ENCODE measurements at places on chromosomes 4 and X.

GRCh38 chr4:121484633-121485032 is 103.8 kb upstream of the QRFPR start:
- DNase-seq: peak; percentile 70

GRCh38 chr4:53487766-53488165 is 103.5 kb downstream of the LNX1 start:
- DNase-seq: no peak

DNA sequence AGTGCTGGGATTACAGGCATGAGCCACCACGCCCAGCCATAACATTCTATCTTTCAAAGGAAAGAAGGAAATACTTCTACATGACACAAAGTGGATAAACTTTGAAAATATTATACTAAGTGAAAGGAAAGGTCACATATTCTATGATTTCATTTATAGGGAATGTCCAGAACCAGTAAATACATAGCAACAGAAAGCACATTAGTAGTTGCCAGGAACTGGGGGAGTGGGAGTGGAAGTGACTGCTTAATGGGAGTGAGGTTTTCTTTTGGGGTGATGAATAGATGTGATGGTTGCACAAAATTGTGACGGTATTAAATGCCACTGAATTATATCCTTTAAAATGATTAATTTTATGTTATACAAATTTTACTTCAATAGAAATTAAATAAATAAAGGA is 95.7 kb upstream of the IL15 start:
- no peak for DNase-seq

GRCh38 chr4:2954358-2955185 is 8.6 kb downstream of the NOP14 start:
- no peak for DNase-seq

- DNase-seq: peak; percentile 71
Measured at GRCh38 chr4:173538148-173538908, 8.3 kb upstream of the HAND2 start.

GRCh38 chr4:153741541-153741940 is 18.3 kb downstream of the RNF175 start:
- DNase-seq: no peak

- DNase-seq: no peak
Measured at GRCh38 chrX:48689208-48689920, 5.8 kb downstream of the WAS start.

DNA sequence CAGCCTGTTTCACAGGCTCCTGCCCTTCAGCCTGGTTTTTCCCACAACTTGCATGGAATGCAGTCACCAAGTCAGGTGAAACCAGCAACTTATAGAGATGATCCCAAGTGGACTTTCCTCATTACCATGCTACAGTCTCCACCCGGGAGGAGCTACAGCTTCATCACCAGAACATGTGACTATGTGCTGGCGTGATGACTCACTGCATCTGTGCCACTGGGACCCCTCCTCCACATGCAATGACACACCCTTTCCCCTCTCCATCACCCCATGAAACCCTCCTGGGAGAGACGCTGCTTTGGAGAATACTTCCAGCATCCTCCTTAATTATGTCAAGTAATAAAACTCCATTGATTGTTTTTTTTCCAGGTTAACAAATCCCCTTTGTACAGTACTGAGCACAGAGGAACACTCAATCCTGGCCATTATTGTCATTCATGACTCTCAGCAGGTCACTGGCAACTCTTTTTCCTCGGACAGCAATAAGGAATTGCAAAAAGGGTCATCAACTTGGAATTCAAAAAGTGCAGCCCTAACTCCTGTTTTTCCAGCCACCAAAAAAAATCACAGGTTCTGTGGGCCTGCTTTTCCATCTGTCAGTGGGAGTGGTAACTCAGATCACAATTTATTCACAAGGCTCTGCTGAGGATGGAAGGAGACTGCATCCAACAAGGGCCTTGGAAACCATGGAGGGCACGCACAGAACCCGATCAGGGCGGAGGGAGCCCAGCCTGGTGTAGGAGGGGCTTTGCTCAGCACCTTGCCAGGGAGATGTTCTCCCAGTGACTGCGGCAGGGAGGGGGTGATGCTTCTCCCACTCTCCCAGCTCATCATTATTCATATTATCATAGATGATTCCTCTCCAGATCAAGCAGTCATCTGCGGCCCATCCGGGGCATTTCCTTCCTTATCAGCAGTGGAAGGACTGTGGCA is 17.4 kb downstream of the QDPR start:
- DNase-seq: peak; percentile 52

- no peak for DNase-seq
Measured at GRCh38 chr4:55447108-55447708, 51.5 kb downstream of the TMEM165 start.

- DNase-seq: peak; percentile 39
Measured at GRCh38 chr4:14345356-14345775, 656.9 kb upstream of the CPEB2 start.

- no peak for DNase-seq
Measured at GRCh38 chrX:100700809-100701208, 31.1 kb downstream of the SYTL4 start.

DNA sequence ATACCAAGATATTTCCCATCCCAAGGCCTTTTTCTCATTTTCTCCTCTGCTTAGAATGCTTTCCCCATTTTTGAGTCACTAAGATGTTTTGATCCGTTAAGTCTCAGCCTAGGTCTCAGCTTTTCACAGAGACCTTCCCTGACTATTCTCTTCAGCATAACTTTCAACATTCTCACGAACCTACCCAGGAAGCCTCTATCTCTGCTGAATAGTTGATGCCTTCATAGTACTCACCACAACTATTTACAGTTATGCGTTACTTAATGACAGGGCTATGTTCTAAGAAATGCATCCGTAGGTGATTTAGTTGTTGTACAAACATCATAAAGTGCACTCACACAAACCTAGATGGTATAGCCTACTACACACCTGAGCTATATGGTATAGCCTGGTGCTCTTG is 64.5 kb downstream of the ARL9 start:
- DNase-seq: no peak

DNA sequence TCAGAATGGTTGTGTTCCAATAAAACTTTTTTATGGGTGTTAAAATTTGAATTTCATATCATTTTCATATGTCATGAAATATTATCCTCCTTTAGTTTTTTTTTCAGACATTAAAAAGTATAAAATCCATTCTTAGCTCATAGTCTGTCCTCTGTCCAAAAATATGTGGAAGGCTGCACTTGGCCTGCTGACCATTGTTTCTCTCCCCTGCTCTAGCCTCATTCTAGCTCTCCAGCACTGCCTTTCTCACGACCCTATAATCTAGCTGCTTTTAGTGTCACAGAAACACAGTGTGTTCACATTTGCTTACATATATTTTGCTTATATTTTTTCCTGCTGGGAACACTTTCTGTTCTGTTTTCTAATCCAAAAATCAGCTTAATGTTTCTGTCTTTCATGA is 165.0 kb upstream of the ANK2 start:
- DNase-seq: no peak

- no peak for DNase-seq
Measured at GRCh38 chrX:1430451-1430850, 22.3 kb downstream of the ASMTL start.

DNA sequence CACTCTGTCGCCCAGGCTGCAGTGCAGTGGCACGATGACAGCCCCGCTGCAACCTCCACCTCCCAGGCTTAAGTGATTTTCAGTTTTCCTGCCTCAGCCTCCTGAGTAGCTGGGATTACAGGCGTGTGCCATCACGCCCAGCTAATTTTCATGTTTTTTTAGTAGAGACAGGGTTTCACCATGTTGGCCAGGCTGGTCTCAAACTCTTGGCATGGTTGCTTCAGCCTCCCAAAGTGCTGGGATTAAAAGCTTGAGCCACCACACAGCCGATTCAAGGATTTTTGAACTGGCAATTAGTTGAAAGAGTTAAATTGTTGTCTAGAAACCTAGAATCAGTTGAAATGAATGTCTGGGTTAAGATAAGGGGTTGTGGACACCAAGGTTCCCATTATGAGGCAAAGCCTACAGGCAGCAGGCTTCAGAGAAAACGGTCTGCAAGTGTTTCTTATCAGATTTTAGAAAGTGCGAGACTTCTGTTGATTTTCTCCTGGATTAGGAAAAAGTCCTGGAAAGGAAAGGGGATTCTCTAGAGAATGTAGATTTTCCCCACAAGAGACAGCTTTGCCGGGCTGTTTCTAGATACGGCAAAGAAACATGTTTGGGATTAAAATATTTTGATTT is 8.3 kb upstream of the CCNI start:
- DNase-seq: no peak

DNA sequence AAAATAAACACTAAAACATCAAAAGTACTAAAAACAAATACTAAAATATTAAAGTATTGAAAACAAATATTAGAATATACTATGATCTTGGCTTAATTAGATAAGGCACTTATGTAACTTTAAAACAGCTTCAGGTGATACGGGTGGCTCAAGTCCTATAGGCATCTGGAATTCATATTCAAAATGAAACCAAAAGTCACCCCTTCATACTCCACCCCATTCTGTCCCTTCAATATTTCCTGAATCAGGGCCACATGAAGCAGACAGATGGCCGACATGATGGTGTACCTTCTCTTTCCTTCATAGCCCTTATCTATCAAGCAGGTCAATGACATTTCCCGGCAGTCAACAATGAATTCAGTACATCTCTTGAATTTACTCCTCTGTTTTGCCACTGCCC is 71.9 kb upstream of the MAGEB10 start:
- no peak for DNase-seq

- no peak for DNase-seq
Measured at GRCh38 chr4:5664778-5665177, 43.6 kb downstream of the EVC2 start.

GRCh38 chr4:146834263-146835034 is 111.2 kb downstream of the TTC29 start:
- no peak for DNase-seq

- no peak for DNase-seq
Measured at GRCh38 chr4:55763996-55764395, 55.6 kb upstream of the EXOC1L start.

GRCh38 chr4:174983128-174983750 is 65.1 kb downstream of the ADAM29 start:
- no peak for DNase-seq

GRCh38 chr4:130183096-130183495 is 1087.1 kb downstream of the C4orf33 start:
- no peak for DNase-seq

DNA sequence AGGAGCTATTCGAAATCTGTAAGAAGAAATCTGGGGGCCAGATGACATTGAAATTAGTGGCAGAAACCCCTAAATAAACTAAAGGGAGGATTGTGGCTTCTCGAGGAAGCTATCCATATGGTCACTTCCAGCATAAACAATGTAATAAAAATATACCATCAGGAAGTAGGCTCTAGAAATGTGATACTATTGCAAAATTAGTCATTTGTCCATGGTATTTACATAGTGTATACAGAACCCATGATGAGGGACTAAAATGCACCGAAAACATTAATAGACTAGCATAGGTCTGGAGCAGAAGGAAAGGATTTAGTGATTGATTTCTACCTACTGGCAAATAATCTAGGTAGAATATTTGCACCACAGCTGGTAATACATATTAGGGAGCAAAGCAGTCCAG is 1344.0 kb downstream of the FSTL5 start:
- no peak for DNase-seq

DNA sequence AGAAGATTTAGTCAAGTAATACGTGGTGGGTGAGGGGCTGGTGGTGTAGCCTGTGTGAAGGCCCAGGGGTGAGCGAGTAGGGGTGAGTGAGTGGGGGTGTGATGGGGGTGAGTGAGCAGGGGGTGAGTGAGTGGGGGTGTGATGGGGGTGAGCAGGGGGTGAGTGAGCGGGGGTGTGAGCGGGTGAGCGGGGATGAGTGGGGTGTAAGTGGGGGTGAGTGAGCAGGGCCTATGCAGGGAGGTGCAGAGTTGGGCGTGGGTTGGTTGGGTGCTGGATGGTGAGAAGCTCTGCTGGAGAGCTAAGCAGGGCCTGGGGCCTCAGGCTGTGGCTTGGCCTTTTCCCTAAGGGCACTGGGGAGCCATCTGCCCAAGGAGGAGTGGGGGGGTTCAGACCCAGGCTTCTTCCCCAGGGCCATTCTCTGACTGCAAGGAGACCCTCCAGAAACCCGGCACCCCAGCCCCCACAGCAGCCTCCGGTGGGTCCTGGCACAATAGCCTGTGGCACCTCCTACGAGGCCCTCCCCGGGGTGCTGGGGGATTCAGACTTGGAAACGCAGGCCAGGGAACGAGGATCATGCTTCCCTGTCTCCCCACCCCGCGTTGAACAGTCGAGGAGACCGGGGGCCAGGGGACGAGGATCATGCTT is 30.4 kb downstream of the SH3TC1 start:
- no peak for DNase-seq

- DNase-seq: no peak
Measured at GRCh38 chr4:8171984-8172924, 13.6 kb upstream of the ABLIM2 start.

- DNase-seq: no peak
Measured at GRCh38 chr4:8110071-8110986, 48.3 kb downstream of the ABLIM2 start.

DNA sequence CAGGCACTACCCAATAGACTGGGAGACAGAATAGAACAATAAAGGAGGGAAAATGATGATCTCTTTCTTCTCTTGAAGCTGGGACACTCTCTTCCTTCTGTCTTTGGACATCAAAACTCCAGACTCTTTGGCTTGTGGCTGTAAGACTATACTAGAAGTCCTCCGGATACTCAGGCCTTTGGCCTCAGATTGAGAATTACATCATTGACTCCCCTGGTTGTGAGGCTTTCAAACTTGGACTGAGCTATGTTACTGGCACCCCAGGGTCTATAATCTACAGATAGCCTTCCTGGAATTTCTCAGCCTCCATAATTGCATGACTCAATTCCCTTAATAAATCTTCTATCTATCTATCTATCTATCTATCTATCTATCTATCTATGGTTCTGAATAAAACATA is 294.2 kb upstream of the CT83 start:
- DNase-seq: no peak

DNA sequence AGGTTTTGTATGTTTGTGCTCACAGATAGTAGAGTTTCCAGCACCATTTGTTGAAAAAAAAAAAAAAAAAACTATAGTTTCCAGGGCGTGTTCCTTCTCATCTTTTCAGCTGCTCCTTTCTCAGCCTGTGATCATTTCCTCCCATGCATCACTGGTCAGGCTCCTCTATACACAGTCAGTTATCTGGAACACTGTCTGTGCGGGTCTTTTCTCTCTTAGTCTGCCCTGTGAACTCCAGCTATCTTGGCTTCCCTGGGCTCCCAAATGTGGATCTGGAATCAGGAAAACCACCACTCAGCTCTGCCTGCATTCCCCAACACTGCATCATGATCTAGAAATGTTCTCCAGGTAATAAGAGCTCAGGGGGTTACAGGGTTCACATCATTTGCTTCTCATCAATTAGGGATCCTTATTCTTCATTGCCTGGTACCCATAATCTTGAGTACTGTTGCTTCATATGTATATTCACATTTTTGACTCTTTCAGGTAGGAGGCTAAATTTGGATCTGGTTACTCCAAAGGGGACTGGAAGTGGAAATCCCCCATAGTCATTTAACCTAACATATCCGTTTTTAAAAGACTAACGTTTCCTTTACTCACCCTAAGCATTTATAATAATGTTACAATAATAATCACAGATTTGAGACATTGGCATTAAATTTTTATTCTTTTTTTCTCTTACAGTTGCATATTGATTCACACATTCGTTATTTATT is 221.8 kb upstream of the KLF3 start:
- DNase-seq: no peak

GRCh38 chr4:66991521-66991920 is 553.8 kb downstream of the CENPC start:
- DNase-seq: no peak

Data from A673 (cell line).